ENCODE measurements at places on chromosomes 16 and 17.
A peak's percentile ranks its signal among the peaks of the same experiment; 100 is the strongest.

DNA sequence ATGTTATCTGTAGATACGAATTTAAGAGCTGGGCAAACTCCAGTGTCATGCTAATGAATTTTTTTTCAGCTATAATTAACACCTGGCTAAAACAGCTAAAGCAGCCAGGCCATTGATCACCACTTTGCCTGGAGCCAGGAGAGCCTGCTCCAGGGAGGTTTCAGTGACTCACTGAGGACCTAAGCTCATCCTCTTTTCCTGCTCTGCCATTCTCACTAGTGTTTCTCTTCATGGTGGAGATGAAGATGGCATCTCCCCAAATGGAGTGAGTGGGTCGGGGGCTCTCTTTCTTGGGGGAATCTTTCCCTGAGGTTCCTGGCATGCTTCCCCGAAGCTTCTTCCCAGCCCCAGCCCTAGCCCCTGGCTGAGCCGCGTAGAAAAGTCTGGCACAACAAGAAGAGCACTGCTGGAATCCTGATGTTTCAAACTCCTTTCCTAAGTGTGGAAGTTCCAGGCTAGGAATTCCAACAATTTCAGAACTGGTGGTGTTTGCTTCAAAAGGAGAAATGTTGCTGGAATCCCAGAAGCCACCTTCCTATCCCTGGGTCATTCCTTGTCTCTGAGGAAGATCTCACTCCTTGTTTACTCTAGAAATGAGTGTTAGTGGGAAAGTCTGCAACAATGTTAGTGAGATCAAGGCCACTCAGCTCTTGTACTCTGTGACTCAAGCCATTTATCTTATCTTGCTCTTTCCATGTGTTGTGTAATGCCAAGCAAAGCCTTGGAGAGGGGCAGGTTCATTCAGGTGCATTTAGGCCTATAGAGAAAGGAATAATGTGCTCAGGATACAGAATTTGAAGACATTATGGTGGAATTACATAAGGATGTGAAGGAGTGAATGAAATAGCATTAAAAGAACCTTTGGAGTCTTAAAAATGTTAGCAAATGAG, 26.0 kb upstream of the B4GALNT2 start:
- DNase-seq = peak; percentile 66

DNA sequence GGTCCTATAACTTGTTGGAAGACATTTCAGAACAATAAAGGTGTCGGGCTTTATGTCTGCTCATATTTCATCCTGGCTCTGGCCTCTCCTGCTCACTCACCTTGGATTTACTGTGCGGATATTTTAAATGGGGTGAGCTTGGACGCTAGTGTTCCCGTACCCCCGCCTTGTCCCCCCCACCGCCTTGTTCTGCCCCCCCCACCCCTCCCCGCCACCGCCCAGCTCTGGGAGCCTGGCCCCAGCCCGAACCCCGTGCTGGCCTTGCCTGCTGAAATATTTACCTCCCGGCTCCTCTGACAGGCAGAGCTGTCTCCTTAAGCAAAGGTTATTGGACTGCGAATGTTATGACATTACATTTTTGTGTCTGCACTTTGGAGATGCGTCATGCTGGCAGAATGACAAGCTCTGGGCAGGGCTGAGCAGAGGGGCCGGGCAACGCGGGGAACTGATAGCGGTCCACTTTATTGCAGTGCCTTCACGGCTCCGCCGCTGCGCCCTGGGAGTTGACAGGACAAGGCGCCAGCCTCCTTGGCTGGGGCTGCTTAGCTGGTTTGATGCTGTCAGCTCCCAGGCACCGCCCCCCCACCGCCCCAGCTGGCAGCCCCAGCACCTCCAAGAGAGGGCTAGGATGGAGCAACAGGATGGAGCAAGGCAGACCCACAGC, 222.5 kb upstream of the GSE1 start:
- peak; percentile 89 for DNase-seq

- no peak for DNase-seq
Measured at GRCh38 chr16:83312015-83312717, 495.6 kb upstream of the HSBP1 start.

DNA sequence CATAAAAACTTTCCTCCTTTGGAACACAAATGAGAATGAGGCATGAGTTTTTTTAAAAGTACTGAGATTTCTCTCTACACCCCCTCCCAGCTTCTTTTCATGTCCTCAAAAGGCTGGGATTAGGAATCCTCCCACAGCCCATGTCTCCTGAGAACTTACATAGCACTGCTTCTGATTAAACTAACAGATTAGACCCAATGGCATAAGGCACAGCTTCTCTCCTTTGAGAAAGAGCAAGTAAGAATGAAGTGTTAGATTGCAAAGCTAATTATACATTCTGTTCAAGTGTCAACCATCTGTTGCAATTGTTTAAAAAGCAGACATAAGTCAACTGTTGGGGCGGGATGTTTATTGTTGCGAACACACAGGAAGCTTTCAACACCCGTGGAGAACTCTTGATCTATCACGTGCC, 715.1 kb downstream of the CDH11 start:
- DNase-seq = no peak

DNA sequence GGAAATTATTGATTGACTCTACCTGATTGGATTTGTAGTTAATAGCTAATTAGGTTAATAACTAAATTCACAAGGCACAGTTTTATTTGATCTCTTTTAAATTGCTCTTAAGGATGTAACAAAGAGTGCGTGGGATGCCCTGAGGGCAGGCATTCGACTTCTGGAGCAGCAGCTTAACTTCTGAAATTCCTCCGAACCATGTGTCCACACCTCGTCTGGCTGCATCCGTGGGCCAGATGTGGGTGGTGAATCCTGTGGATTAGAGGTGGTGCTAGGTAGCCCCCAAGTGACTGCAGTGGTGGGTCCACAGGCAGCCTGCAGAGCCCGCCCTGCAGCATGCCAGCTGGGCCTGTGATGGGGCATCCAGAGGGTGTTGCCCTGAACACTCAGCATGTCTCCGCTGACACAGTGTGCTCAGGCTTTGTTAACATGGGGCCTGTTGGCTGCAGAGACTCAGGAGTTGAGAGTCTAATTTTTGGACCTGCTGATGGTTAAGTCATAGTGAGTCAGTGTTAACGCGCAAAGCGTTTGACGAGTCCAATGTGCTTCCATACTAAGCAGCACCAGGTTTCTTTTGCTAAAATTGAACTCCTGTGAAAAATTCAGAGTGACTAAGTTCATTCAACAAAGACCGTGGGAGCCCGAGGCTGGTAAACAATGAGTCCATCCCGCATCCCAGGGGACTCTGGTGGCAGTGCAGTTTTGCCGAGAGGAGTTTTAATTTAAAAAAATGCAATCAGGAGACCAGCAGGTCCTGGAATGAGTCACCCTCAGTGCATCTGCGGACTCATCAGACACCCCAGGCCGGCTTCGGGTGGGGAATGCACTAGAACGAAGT, 3.8 kb upstream of the NPB start:
- DNase-seq = peak; percentile 93

DNA sequence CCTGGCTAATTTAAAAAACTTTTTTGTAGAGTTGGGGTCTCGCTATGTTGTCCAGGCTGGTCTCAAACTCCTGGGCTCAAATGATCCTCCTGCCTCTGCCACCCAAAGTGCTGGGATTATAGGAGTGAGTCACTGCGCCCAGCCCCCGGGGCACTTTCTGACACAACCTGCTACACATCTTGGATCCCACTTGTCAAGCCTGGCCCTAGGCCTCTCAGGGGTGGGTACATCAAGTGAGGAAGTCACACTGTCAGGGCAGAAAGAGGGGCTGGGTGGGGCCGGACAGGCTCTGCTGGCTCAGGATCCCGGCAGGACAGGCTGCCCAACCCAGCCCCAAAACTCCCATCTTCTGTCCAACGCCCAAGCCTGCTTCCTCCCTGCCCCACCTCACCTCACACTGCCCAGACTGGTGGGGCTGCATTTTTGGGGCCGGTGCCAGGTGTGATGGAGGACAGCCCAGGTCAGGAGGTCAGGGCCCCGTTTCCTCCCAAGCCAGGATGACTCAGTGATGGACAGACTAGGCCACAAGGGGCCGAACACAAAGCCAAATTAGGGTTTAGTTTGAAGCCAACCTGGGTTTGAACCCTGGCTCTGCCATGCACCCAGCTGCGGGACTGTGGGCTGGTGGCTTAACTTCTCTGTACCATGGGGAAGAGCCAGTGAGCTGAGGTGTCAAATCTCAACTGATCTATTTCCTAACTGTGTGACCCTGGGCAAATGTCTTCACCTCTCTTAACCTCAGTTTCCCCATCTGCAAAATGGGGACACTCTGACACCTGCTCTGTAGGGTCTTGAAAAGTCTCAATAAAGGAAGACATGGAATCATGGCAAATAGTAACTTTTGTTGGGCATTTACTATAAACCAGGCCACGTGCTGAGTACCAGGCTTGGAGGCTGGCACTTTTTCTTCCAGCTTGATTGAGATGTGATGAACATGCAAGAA, 8.9 kb upstream of the PPL start:
- DNase-seq = no peak

- DNase-seq = no peak
Measured at GRCh38 chr16:3095869-3096268, 3.2 kb downstream of the ZSCAN10 start.

DNA sequence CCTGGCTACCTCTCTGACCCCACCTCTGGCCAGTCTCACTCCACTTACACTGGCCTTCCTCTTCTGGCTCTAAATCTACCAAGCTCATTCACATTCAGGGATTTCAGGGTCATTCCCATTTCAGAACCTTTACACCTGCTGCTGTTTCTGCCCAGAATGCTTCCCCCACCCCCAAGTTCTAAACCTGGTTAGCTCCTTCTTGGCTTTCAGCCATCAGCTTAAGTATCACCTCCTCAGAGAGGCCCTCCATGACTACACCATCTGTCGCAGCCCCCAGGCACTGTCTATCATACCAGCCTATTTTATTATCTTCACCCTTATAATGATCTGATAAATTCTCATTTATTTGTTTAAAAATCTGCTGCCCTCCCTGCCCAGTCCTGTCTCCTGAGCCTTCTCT, 23.3 kb upstream of the NGFR start:
- no peak for DNase-seq

DNA sequence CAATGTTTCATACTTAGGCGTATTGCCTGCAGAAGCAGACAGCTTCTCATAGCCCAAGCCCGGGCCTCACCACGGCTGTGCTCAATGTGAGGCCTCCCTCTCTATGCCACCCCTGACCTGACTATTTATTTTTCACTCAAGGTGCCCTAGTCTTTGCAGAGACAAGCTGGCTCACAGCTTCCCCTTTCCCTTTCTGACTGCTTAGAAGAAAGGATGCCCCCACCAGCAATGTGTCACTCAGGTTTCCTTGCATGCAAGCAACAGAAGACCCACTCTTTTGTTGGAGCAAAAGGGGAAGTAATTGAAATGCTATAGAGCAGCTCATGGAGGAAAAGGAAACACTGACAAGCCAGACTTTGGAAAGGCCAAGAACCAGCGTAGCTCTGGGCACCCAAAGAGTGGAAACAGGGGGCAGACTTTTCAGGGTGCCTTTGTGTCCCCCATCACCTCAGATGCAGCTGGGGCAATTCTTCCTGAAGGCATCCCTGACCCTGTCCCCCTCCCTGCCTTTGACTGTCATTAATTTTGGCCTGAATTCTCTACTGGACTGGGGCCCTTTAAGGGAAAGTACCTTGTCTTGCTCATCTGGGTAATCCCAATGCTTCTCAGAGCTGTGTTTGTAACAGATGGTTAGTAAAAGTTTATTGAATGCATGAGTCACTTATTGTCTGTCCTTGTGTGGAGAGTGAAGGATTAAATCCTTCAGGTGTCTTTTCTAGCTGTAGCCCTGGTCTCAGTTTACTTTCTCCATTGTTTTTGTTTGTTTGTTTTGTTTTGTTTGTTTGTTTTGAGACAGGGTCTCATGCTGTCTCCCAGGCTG, 17.8 kb downstream of the RGS9 start:
- DNase-seq = peak; percentile 16

GRCh38 chr17:21212826-21213637, 929 bp downstream of the TMEM11 start:
- no peak for DNase-seq

DNA sequence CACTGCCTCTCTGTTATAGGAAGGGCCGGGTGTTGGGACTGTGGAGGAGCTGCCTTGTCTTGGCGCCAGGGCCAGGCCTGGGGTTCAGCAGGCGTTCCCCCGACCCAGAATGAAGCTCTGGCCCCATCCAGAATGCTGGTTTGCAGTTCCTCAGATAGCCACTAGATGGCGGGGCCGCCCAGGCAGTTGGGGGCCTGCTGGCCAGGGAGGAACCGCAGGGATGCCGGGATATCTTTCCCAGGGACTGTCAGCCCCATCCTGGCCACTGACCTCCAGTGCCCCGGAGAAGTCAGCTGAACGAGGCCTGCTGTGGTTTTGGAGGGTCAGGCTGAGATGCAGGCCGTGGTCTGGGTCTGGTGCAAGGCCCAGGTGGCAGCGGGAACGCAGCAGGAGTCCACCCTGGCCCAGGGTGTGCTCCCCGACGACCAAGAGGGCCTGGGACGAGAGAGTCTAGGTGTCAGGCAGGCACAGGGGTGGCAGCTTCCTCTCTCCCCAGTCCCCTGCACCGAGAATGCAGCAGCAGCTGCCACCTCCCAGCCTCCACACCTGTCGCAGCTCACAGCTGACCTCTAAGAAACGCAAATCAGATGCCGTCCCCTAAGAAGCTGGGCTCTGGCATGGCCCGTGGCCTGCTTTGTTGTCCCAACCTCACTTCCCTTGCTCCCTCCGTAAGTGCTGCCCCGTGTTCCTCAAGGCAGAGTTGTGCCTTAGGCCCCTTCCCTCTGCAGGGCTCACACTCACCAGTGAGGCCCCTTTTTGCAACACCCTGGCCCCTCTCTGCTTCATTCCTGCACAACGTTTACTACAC, 51.2 kb downstream of the RMI2 start:
- DNase-seq = peak; percentile 21

- no peak for DNase-seq
Measured at GRCh38 chr17:73733517-73733916, 89.3 kb upstream of the SDK2 start.

GRCh38 chr17:6046931-6047330, 23.2 kb upstream of the WSCD1 start:
- no peak for DNase-seq

GRCh38 chr17:59874376-59874775, 18.4 kb downstream of the TUBD1 start:
- DNase-seq = peak; percentile 28

GRCh38 chr16:70663524-70664324, 17.4 kb downstream of the IL34 start:
- DNase-seq = no peak

- no peak for DNase-seq
Measured at GRCh38 chr17:4584917-4585637, 748 bp downstream of the SMTNL2 start.

- no peak for DNase-seq
Measured at GRCh38 chr16:56930486-56931270, 1.3 kb upstream of the HERPUD1 start.

GRCh38 chr16:88449267-88449561, 3.9 kb upstream of the ZFPM1 start:
- DNase-seq = no peak

DNA sequence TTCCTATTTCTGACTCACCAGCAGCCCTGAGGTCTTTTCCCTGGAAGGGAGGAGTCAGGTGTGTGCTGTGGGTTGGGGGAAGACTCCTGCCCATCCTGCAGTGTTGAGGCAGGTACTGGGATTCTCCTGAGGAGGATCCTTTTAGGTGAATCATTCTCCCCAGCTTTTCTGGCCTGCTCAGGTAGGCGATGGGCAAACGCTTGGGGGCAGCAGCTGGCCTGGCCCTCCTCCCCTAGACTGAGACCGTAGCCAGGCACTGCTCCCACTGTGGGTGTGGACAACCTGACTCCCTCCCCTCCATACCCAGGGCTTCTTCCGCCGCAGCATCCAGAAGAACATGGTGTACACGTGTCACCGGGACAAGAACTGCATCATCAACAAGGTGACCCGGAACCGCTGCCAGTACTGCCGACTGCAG, 15.1 kb downstream of the GJD3 start:
- DNase-seq = no peak

Measured in astrocyte (in vitro differentiated cells and primary cell).